ENCODE measurements at places on chromosomes 4 and X.

- no peak for DNase-seq
Measured at GRCh38 chr4:142706381-142706780, 139.7 kb downstream of the INPP4B start.

- no peak for DNase-seq
Measured at GRCh38 chr4:54662901-54663585, 5.3 kb downstream of the KIT start.

GRCh38 chr4:174580597-174580996 is 58.3 kb upstream of the HPGD start:
- DNase-seq = no peak

DNA sequence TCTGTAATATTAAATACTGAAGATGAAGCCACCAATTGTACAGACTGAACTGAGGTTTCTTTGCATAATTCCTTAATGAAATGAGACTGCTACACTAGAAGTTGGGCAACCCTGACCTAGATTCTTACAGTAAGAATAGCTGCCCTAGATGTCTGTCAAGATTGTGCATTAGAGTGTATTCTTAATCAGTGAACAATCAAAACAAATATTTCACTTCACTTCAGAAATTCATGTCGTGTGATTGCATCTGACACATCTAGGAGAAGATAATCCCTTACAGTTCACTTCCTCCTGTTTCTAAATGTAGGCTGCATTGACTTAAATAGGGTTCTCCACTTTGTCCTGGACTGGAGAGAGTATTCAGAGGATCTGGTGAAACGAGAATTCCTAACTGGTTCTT is 283.1 kb downstream of the HNRNPD start:
- no peak for DNase-seq

DNA sequence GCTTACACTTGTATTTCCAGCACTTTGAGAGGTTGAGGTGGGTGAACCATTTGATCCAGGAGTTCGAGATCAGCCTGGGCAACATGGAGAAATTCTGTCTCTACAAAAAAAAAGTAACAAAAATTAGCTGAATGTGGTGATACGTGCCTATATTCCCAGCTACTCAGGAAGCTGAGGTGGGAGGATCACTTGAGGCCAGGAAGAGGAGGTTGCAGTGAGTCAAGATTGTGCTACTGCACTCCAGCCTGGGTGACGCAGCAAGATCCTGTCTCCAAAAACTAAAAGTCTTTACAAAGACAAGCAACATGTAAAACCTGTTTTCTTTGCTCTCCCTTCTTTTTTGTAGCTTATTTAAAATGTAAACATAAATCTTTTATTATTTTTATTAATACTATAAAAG is 1156.1 kb downstream of the FAT4 start:
- no peak for DNase-seq

DNA sequence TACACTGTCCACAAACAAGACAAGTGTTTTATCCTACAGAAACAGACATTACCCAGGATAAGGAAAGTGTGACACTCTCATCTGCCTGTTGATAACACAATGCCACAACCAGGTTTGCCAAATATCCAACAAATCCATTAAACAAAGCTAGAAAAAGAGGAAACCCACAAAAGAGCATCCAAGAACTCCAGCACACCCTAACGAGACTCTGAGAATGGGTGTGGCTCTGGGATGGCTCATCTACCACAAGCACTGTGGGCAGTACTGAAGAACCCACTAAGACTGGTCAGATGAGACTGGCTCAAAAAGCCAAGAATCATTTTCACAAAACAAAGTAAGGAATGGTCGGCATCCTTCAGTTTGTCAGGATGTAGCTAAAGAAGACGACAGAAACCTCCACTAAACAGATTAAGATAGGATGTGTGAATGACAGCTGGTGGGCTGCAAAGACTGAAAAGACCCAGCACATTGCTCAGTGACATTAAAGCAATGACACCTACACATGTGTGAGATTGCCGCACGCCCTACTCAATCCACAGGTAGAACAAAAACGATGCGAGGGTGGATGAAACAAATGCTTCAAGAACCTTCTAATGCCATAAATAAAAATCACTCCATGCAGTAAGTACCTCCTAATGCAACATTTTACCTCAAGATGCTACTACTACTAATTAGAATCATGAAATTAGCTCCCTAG is 14.7 kb downstream of the ATP8A1 start:
- DNase-seq = no peak

GRCh38 chr4:29559286-29559685 is 1160.9 kb upstream of the PCDH7 start:
- no peak for DNase-seq

- DNase-seq = no peak
Measured at GRCh38 chrX:46792810-46793188, 33.9 kb upstream of the SLC9A7 start.

- no peak for DNase-seq
Measured at GRCh38 chrX:30561191-30561590, 16.4 kb downstream of the TASL start.

DNA sequence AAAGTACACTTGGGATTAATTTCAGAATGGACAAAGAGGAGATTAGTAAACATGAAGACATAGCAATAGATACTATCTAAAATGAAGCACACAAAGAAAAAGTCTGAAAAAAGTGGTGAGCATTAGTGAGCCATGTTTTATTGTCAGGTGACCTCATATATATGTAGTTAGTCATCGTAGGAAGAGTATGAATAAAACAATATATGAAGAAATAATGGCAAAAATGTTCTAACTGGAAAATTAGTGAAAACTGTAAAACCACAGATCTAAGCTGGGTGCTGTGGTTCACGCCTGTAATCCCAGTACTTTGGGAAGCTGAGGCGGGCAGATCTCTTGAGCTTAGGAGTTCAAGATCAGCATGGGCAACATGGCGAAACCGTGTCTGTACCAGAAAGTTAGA is 67.9 kb downstream of the RBPJ start:
- no peak for DNase-seq

DNA sequence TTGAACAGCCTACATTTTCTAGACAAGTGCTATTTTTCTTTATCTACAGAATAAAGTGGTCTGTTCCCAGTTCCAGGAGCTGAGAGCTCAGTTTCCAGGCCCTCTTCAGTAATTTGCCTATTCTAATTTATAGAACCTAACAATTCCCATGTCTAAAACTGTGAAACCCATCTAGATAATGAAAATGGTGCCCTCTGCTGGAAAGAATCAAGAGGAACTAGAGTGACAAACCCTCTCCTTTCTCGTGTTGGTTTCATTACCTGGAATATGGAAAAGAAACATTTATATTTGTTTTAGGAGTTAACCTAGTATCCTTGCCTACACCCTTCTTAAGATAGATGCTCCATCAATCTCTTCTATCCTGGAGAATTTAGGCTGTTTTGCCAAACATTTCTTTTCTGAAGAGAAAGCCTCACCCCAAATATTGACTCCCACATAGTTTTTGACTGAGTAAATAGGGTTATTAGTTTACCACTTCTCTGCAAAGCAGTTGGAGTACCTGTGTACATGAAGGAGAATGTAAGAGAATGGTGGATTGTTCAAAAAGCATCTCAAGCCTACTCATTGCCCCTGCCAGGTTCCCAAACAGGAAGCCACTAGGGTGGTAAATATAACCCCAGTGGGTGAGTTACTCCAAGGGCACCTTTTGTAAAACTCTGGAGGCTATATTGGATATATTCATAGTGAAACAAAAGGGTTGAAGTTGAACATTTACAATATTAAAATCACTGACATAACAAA is 121.6 kb downstream of the RASL11B start:
- no peak for DNase-seq

DNA sequence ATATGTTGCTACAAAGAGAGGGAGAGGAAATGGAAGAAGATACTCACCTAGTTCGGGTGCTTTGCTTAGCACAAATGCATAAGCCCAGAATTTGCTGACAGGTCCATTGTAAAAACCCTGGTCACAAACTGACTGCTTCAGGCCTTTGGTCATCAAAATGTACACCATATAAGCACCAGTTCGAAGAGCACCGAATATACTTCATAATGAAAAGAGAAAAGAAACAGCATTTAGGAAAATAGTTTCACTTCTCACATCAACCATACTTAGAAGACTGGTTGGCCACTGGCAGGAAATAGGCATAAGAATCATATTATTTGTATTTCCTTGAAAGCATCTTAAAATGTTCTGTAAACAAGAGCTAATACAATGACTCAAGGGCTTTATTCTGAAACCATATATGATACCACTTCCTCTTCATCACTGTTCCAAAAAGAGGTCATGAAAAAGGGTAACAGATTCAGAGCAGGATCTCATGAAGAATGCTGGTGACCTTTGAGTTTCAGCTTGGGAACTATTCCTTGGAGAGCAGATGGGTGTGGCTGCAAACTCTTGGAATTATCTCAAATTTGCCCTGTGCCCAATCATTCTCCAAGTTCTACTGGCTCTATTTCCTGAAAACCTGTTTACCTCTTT is 138.7 kb downstream of the ELOVL6 start:
- DNase-seq = no peak

DNA sequence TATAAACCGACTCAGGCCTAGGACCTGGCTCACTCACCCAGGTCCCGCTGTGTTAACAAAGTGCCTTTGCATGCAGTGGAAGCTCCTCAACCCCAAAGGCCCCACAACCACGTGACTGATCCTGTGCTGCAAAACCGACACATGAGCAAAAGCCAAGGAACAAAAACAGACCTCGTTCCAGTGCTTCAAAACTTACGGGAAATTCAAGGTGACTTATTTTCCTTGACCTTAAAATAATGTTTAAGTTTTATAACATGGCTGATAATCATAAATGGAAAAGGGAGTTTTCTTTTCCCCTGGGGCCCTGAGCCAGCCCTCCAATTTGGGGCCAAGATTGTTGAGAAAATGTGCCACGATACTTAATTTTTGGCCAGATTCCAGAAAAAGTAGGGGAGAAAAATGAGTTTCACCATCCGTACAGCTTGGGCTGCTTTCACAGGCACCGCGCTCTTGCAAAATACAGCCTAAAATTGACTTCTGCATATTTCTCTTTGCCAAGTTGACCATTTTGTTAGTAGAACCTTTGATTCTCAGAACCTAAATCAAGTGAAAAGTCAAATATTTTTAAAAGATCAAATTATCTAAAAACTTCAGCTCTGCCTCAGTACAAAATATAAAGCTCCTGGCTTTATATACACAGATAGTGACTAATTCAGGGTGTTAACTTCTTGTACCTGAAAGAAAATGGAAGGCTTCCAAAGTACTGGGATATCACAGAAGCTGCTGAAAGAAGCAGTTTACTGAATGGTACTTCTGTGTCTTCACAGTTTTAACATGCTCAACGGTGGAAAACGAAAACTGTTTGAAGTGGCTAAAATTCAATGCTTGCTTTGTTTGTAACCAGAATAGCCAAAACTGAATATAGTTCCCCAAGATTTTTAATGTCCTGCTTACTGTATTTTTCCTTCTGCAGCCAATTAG is 93.8 kb downstream of the APBB2 start:
- no peak for DNase-seq

DNA sequence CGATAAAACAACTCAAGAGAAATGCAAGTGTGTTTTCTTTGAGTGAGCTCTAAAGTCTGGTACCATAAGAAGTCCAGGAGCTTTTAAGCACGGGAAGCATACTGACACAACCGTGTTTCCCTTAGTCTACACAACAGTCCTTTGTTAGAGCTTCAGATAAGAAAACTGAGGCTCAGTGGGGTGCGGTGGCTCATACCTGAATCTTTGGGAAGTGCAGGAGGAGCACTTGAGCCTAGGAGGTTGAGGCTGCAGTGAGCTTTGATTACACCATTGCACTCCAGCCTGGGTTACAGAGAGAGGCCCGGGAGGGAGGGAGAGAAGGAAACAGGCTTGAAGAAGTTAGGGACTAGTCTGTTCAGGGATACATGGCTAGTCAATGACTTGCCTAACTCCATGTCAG is 21.9 kb downstream of the LEF1 start:
- no peak for DNase-seq

- no peak for DNase-seq
Measured at GRCh38 chr4:173680278-173680677, 150.2 kb upstream of the HAND2 start.

- DNase-seq = no peak
Measured at GRCh38 chr4:175622887-175623286, 189.2 kb downstream of the GPM6A start.

DNA sequence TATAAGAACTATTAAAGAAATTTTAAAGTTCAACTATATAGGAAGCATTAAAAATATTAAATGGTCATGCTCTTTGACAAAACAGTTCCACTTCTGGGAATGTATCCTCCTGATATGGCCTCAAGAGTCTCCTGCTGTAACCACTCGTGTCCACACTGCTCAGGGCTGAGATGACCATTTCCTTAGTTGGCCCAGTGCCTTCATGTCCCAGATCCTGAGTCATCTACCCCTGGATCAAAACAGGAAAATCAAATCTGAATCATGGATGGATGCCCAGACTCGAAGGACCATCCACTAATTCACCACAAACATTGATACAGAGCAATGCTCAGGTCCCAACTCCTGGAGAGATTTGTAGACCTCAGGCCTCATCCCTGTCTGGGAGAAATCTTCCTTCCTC is 44.7 kb downstream of the GPRASP3 start:
- DNase-seq = no peak

- no peak for DNase-seq
Measured at GRCh38 chr4:113593400-113594230, 167.9 kb downstream of the CAMK2D start.

- no peak for DNase-seq
Measured at GRCh38 chr4:65698631-65699030, 28.3 kb upstream of the EPHA5 start.

- no peak for DNase-seq
Measured at GRCh38 chr4:121740796-121741409, 24.1 kb downstream of the SMIM43 start.

DNA sequence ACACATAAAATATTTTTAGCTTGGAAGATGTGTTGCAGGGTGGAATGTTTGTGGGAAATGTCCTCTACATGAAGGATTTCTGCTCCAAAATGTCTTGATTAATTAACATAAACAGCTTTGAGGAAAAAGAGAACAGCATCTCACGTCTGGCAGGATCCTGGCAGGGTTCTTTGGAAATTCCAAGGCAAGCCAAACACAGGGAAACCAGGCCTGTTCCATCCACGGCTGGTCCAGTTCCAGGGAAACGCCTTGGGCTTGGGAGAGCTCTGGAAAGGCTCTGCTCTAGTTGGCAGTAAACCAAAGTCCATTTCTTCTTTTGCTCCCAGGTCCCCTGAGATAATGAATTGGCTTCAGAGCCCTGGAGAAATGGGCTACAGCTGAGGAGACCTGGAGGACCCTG is 42.4 kb upstream of the GAB1 start:
- no peak for DNase-seq

Measured in stimulated activated CD4-positive, alpha-beta T cell treated with anti-CD3 and anti-CD28 coated beads, Interleukin-12 subunit alpha, Interleukin-12 subunit beta, amount 100 ng/mL, for 4 hours (primary cell).